ENCODE measurements at places on chromosomes 4 and X.

- no peak for DNase-seq
These were observed 118.3 kb upstream of the PUDP start for GRCh38 chrX:7266288-7266687.

- DNase-seq = no peak
These were observed 493.0 kb upstream of the FAM241A start for GRCh38 chr4:111652236-111652635.

DNA sequence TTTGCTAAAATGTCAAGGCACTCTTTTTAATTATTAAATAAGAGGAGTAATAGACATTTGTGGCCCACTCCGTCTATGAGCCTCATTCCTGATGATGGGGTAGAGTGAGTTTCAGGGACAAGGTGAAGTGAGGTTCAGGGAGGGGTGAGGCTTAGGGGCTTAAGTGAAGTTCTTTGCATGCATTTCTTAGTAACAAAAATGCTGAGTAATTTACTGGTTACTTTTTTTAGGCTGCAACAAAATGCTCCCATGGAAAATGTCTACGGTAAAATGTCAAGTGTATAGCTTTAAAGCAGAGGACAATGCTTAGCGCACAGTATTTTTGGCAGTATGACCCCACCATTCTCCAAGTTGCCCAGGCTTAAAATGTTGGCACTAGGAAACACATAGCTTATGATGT, 2.0 kb upstream of the USO1 start:
- DNase-seq = no peak

DNA sequence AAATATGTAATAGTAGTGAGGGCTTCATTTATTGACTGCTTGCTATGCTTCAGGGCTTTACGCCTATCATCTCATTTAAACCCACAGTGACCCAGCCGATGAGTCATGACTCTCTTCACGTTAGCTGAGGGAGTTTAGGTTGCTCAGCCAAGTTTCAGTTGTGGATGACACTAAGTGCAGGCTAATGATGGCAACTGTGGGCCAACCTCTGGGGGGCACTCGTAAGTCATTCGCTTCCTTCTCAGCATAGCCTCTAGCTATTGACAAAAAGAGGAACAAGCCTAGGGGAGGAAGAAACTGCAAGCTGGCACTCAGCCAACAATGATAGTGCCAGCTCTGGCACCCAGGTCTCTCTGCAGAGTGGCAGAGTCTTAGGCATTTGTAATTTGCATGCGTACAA, 325.0 kb downstream of the ARHGAP10 start:
- DNase-seq = peak; percentile 57

- DNase-seq = no peak
These were observed 77.6 kb downstream of the PDE5A start for GRCh38 chr4:119550857-119551532.

- no peak for DNase-seq
These were observed 97.6 kb downstream of the MGST2 start for GRCh38 chr4:139763205-139763604.

DNA sequence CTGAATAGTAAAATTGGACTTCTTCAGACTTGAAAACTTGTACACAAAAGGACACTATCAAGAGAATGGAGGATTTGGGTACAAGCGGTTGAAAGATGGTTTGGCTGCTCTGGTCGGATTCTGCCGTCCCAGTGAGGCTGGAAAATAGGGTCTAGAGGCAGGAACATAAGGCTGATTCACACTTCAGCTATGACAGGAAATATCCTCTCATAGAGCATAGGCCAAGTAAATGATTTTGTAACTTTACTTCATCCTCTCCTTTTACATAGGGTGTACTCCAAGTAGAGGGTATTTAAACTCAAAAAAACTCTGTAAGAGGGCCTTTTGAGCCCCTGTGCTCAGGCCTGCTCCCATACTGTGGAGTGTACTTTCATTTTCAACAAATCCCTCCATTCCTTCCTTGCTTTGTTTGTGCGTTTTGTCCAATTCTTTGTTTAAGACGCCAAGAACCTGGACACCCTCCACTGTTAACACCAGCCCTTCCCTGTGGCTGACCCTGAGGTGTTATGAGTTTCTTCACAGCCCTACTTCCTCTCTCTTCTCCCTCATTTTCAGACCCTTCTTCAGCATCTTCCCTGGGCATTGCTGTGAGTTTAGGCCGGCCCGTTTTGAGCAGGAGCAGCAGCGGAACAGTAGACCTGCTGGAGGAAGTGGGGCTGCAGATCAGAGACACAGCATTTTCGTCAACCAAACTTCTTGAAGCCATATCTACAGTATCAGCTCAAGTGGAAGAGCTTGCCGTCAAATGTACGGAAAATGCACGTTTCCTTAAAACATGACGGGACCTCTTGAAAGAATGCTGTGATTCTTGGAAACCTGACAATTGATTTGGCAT, 7.2 kb downstream of the PGAM4 start:
- DNase-seq = no peak

GRCh38 chr4:16779028-16779675, 119.3 kb downstream of the LDB2 start:
- no peak for DNase-seq

- no peak for DNase-seq
These were observed 60.6 kb upstream of the GABRA2 start for GRCh38 chr4:46450556-46450955.

DNA sequence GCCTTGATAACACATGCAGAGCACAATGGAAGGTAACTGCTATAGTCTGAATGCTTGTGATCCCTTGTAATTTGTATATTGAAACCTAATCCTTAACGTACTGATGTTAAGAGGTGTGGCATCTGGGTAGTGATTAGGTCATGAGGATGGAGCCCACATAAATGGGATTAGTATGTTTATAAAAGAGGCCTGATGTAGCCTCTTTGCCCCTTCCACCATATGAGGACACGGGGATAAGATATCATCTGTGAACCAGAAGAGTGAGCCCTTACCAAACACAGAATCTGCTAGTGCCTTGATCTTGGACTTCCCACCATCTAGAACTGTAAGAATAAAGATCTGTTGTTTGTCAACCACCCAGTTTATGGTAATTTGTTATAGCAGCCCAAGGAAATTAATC, 1074.2 kb upstream of the INTU start:
- DNase-seq = no peak

GRCh38 chr4:7691982-7692381, 247.7 kb downstream of the AFAP1 start:
- DNase-seq = peak; percentile 66
